ENCODE measurements at places on chromosomes 12 and 14. TPM values are rescaled to one million over a fixed set of nuclear protein-coding genes. Genes with fewer than 3 reads are reported as not detected.

The FAR2 gene
- total RNA-seq = 11.4 TPM

The SYCP3 gene
- 0.36 TPM for total RNA-seq

The RILPL2 gene
- 6.1 TPM for total RNA-seq

The TMEM63C gene
- total RNA-seq = 2.1 TPM

The SLC2A3 gene
- 31.0 TPM for total RNA-seq

The WNT1 gene
- total RNA-seq = not detected

The KRT72 gene
- total RNA-seq = not detected

The KRT83 gene
- total RNA-seq = not detected

The FAM161B gene
- 4.7 TPM for total RNA-seq

The GLI1 gene
- total RNA-seq = 1.8 TPM

The OR4Q3 gene
- total RNA-seq = not detected

The DLK1 gene
- total RNA-seq = 0.36 TPM

The CLEC1B gene
- not detected for total RNA-seq

The HSPB8 gene
- 423 TPM for total RNA-seq

The A2M gene
- total RNA-seq = 271 TPM

The SLC39A5 gene
- not detected for total RNA-seq

The FZD10 gene
- 0.71 TPM for total RNA-seq

The IL22 gene
- not detected for total RNA-seq

The SERPINA9 gene
- not detected for total RNA-seq

The NT5DC3 gene
- 179 TPM for total RNA-seq

The MYH6 gene
- not detected for total RNA-seq

The SPTB gene
- 2.9 TPM for total RNA-seq

The GARIN6 gene
- total RNA-seq = not detected

The PLEKHG7 gene
- total RNA-seq = not detected

The KRT78 gene
- total RNA-seq = not detected

The PPM1H gene
- 3.2 TPM for total RNA-seq

The TAS2R14 gene
- total RNA-seq = 6.9 TPM

The ASPG gene
- total RNA-seq = 0.14 TPM

The AREL1 gene
- 16.6 TPM for total RNA-seq

The RFX4 gene
- total RNA-seq = not detected

The CRIP2 gene
- 79.5 TPM for total RNA-seq

The RBM23 gene
- 543 TPM for total RNA-seq

The KICS2 gene
- 7.2 TPM for total RNA-seq

The EML5 gene
- total RNA-seq = 4.4 TPM

The ETFBKMT gene
- total RNA-seq = 2.5 TPM

The EFCAB11 gene
- total RNA-seq = 7.8 TPM

The CLEC2D gene
- total RNA-seq = 6.4 TPM

The TIMM9 gene
- total RNA-seq = 72.3 TPM

The PPP4R4 gene
- total RNA-seq = 0.71 TPM

The KRT71 gene
- not detected for total RNA-seq

The TARBP2 gene
- 19.1 TPM for total RNA-seq

The CLEC4E gene
- total RNA-seq = 2.3 TPM

The CCDC196 gene
- not detected for total RNA-seq

The TROAP gene
- not detected for total RNA-seq

The KCNC2 gene
- total RNA-seq = 0.41 TPM

The NKX2-1 gene
- not detected for total RNA-seq

The GEMIN2 gene
- total RNA-seq = 8.0 TPM

The ZDHHC22 gene
- total RNA-seq = 1.1 TPM

The MUCL1 gene
- not detected for total RNA-seq

The FAM181A gene
- not detected for total RNA-seq

The C2CD5 gene
- 42.6 TPM for total RNA-seq

Data from sigmoid colon (tissue), 7 donors.